ENCODE measurements at places on chromosomes 4 and X.

DNA sequence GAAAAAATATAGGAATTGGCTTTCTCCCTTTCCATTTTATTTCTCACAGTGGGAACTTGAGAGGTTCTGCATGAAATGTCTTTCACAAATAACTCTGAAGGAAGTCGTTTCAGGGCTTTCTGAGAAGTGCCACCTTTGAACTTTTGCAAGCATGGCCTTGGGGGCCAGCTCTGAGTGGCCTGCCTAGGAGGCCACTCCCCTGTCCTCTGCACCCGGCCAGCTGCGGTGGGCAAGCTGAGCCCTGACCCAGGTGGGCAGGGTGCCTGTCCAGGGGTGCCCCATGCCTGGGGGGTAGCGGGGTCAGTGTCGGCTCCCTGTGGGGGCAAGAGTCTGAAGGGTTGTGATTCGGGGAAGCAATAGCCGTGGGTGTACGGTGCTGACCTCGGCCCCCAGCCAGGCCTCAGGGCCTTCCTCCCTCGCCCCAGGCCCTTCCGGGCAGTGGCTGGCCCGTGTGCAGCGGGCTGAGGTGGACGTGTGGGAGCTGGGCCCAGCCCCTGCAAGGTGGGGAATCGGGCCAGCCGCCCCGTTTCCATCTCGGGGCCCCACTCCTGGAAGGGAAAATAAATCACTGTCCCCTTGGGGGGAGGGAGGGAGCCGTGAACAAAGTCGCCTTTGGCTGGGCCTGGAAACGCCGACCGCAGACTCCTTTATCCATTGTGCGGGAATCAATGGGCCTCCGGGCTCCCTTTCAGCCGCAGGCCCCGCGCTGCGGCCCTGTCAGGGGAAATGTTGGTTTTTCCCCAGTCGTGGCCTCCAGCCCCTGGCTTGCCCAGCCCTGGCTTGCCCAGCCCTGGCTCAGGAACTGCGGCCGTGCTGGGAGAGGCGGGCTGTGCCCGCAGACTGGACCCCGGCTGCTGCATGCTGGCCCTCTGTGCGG is 3.1 kb downstream of the FGFRL1 start:
- DNase-seq: no peak

- DNase-seq: no peak
These were observed 29.5 kb downstream of the FHDC1 start for GRCh38 chr4:152965611-152966010.

DNA sequence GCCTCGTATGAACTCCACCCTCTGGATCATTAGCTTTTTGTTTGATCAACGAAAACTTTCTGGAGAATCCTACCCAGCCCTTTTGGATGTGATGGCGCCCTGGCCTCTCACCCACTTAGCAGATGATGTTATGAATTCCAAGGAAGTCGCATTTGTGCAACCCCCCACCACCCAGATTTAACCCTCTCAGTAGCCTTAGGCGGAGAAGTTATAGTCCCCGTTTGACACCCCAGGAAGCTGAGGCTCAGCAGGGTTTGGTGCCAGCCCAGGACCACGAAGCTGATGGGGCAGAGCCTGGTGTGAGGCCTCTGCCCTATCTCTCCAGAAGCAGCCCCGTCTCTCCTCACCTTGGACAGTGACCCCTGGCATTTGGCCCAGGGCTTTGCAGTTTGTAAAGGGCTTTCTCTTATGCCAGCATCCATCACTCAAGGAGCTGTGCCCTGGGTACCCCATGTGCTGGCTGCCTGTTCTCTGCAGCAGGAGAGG is 1.0 kb downstream of the WFS1 start:
- no peak for DNase-seq

- no peak for DNase-seq
These were observed 6.2 kb downstream of the TDO2 start for GRCh38 chr4:155909615-155910226.

DNA sequence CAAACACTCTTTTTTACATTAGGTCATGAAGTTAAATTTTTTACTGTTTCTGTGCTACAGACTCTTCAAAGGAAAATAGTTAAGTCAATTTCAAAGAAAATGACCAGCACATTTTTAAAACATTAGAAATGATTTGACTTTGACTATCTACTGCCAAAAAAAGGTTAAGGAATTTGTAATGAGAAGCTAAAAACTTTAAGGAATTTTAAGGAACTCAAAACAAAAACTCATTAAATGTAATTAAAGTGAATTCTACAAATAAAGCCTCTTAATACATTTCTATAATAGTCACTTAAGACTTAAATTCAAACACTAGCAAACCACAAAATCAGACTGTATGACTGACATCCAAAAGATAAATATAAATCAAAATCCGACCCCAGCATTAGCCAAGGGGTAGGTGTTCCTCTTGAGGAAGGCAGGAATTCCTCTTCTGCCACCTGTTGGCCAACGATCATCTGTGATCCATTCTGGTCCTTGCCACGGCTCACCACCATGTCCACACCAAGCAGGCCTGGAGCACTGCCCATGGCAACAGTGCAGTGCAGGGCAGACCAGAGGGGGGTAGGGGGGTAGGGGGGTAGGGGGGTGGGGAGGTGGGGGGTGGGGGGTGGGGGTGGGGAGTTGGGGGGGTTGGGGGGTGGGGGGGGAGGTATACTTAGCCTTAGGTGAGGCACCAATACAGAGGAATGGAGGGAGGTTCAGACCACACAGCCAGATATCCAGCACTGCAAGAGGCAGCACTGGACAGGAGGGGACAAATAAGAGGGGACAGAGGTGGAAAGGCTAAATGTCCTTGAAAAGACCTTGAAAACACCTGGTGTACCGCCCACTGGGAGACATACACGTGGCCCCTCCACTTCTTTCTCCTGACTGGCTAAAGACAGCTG is 287.4 kb downstream of the CHIC1 start:
- peak; percentile 0 for DNase-seq

DNA sequence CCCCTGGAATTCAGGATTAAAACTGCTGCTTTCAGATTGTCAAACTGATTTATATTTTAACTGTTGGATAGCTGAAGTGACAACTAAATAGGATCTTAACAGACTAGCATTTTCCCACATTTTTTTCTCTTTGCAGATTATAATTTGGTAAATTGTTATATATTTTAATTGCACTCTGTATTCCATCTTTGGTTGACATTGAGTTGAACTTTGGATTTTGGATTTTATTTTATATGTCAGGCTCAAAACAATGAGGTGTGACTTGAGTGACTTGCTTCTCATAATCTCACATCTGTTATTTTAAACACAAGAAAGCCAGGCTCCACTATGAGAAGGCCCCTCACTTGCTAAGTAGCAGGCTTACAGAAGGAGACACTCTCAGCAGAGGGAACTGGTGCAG is 38.1 kb downstream of the NAA11 start:
- DNase-seq: no peak

DNA sequence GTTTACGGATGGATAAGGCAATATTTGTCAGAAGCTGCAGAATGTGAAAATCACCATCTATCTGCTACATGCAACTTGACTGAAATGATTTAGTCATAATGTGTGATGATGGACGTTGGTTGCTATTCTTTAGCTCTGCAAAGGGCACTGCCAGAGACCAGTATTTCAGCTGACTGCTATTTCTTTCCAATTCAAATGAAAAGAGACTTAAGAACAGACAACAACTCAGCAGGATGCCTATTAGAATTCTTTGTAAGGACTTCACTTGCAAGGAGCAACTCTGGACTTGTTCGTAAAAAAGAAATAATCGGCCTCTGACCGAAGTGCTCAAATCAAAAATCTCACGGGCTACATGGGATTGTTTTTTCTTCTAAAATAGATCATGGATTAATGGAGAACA is 262.7 kb downstream of the DHX15 start:
- DNase-seq: no peak

DNA sequence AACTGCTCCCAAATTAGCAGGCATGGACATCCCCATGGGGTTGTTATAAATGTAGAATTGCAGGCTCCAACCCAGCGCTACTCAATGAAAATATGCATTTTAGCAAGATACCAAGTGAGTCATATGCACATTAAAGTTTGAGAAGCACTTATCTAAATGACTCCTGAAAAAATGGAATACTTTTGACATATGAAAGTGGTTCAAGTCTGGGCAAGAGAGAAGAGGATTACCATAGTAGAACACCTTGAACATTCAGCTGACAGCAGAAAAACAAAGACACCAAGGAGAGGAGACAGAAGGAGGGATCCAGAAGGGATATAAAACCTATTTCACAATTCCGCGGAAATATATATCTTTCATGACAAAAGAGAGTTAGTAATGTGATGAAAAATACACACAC is 63.2 kb upstream of the CT83 start:
- DNase-seq: no peak

DNA sequence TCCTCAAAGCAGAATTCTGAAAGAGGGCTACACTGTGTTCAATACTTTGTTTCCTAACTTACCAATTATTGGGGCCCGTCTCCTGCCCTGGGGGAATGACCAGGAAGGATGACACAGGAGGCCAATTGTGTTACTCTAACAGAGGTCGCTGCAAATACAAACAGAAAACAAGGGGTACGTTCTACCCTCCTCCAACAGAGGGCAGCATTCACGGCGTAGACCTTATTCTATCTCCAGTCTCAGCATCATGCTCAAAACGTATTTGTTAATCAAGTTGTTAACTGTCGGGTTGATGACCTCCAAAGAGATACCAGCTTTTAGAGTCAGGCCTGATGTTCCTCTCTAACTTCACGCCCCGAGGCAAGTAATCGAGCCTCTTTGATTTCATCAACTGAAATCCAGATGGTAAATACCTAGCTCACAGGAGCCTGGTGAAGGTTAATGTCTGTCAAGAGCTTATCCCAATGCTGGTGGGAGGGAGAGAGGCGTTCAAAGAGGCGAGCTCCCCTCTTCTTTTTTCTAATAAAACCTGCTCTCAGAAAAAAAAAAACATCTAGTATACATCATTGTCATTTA is 181.0 kb upstream of the KCNIP4 start:
- DNase-seq: no peak

DNA sequence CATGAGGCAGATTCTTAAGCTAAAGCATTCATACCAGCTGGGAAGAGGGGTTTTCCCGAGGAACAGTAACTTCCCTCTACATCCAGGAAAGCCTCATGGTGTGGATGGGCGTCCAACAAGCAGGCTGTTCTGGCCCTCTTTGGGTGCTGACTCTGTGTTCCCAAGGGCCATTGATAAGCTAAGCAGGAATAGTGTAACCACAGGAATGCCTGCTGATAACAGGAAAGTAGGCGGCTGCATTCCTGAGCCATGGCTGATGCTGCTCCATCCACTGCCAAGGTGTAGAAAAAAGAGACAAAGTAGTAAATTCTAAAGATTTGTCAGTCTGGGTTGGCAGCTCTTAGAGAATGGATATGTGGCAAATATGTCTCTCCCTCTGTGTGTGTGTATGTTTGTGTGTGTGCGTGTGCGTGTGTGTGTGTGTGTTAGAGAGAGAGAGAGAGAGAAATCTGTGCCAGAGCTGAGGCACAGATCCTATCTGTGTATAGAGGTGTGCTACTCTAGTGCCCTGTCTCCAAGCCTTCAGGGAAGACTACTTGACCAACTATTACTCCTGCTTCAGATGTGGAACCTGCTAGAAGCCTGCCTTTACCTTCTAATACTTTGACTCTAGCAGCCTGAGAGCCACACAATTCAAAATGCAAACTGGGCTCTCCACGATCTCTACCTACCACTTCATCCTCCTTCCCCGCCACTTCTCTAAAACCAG is 353.1 kb upstream of the NR3C2 start:
- no peak for DNase-seq

DNA sequence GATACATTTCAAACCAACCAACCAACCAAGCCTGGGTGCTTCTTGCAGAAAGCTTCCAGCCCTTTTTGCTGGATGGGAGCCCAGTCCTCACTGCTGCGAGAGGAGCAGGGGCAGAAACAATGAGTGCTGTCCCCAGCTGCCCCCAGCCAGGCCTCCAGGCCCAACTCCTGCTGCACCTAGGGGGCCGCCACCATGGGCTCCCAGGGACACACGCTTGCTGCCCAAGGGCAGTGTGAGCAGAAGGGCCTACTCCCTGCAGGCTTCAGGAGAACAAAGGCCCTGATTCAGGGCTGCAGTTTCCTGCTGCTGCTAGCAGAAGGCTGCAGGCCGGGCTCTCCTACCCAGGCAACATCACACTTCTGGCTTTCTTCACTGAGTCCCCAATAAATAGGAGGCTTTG is 37.7 kb upstream of the ENPP6 start:
- DNase-seq: no peak

DNA sequence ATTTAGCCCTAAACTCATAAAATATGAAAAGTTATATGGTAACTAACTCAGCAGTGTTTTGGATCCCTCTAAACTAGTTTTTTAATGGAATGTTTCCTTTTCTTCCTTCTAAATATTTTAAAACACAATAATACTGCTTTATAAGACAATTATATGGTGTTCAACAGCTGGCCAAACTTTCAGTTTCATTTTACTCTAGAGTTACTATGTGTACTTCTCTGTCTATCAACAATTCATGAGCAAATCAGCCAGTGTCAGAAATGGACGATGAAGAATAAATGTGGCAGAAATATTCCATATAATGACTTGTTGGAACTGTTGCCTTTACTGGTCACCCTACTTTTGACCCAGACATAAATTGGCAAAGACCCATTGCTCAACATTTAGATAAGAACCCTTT is 64.8 kb upstream of the CXXC4 start:
- DNase-seq: no peak

- no peak for DNase-seq
These were observed 81.5 kb upstream of the BMP3 start for GRCh38 chr4:80948995-80949394.

DNA sequence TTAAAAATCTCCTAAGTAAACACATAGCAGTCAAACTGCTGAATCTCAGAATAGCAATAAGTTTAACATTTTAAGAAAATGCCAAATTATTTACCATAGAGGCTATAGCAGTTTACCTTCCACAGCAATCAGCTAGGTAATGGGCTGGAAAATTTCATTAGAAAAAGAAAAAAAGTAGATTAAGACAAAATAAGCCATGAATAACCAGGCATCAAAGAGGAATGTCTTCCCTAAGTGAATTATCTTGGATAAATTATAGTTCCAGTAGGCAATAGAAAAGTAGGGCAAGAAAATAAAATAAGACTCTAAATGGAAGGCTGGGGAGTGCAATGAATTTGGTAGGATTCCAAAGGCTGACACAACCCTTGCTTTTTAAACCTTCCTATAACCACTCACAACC is 722.8 kb downstream of the TRAM1L1 start:
- DNase-seq: no peak

- DNase-seq: no peak
These were observed 204.9 kb downstream of the MID1 start for GRCh38 chrX:10415306-10416001.

All from NCI-H1105 (cell line).